Stimulated activated CD4-positive, alpha-beta T cell treated with anti-CD3 and anti-CD28 coated beads, Interleukin-15, amount 100 ng/mL, for 48 hours (primary cell): ENCODE measurements at places on chromosomes 6 and 20.
A peak's percentile ranks its signal among the peaks of the same experiment; 100 is the strongest.

- DNase-seq: peak; percentile 14
Measured at GRCh38 chr20:22333885-22334545, 250.4 kb downstream of the FOXA2 start.

- DNase-seq: peak; percentile 31
Measured at GRCh38 chr6:119350202-119350951, 816 bp upstream of the MAN1A1 start.

- no peak for DNase-seq
Measured at GRCh38 chr20:63854766-63855362, 6.4 kb upstream of the ABHD16B start.

- no peak for DNase-seq
Measured at GRCh38 chr6:105814745-105815536, 271.2 kb upstream of the PRDM1 start.

- DNase-seq: no peak
Measured at GRCh38 chr6:42864602-42865001, 14.8 kb upstream of the RPL7L1 start.

DNA sequence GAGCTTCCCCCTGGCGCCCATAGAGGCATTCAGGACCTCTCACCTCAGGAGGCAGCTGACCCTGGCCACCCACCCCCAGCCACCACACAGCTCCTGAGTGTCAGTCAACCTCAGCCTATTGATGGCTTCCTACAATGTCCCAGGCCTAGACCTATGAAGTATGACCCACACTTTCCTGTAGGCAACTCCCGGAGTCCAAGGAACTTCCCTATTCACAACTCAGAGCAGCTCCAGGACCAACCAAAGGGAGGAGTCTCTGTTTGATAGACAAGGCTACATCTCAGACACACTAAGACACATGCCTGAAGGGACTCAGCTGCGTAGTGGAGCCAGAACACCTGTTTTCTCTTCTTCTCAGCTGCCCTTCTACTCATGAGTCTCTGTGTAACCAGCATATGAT is 169.1 kb downstream of the MAFB start:
- DNase-seq: no peak

- DNase-seq: no peak
Measured at GRCh38 chr6:168607272-168608112, 166.5 kb downstream of the SMOC2 start.

DNA sequence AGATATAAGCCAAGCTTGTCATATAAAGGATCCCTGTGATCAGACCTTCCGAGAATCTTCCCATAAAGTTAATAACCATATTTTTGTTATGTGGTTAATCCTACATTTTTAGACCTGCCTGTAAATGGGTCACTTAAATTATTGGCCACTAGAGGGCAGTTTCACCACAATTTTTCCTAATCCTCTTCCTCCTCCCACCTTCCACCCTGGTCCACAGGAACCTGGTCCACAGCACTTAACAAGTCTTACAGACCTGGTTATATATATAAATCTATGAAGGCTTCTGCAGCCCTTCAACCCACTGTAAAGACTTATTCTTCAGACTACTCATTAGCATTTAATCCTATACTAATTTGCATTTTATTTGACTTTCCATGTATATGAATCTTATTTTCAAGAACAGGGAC is 28.3 kb downstream of the MRS2 start:
- DNase-seq: no peak

DNA sequence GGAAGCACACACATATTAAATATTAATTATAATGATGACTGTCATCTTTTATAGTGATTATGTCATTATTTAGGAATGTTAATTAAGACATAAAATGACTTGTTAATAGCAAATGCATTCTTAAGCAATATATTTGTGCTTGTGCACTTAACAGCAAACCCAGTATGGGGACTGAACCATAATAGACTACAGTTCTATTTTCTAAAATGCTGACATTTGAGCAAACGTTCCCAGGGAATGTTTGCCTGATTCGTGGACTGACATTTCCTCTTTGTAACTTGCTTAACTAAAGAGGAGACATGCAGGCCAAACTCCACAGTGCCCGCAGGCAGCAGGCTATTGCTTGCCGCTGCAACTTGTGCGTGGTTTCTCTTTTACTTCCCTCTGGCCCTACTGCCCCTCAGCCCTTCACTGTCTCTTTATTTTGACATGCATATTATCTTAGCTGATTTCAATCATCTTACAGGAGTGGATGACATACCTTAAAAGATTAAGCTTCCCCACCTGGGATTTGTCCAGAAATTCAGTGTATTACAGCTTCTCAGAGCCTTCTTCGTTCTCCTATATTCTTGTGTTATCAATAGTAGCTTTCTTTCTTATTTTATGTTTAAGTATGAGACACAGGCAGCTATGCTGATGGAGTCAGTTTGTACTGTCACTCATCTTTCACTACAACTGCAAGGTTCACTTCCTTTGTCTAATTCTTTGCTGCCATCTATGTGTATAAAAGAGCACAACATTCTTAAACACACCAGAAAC is 141.5 kb downstream of the GMDS start:
- DNase-seq: no peak

DNA sequence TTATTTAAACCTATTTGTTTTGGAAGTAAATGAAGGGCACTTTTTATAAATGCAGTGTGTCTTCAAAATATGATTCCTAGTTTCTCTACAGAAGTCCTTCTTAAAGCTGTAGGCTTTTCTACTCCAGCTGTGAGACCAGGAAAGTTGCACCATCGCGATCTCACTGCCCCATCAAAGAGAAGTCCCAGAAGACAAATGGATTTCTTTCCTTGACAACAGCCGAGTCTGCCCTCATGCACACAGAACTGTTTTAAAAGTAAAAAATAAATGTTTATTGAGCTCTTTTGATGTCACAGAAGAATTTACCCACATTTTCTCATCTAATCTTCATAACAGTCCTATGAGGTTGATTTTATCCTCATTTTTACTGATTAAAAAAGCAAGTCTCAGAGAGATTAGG is 324.4 kb upstream of the NT5E start:
- DNase-seq: no peak

DNA sequence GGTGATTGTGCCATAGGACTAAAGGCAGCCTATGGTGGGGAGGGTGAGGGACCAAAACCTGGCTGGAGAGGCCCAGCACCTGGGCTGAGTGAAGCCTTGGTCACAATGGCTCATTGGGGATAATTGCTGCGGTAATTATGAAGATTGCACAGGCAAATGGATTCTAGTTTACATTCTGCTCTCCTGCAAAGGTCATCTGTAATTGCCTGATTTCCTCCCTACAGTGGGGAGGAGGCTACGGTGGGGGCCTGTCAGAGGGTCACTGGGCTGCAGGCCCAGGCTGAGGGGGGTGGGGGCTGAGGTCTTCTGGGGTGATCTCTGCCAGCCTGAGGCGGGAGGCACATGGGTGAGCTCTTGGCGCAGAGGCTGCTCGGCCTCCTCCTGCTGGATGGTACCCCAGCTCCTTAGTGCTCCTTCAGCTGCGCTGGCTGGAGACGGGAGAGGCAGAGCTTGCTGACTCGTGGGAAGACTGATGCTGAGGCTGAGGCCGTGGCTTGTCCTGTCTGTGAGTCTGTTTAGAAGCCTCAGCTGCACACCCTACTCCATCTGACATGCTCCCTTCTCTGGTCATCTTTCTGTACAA is 30.3 kb downstream of the PACSIN1 start:
- no peak for DNase-seq

DNA sequence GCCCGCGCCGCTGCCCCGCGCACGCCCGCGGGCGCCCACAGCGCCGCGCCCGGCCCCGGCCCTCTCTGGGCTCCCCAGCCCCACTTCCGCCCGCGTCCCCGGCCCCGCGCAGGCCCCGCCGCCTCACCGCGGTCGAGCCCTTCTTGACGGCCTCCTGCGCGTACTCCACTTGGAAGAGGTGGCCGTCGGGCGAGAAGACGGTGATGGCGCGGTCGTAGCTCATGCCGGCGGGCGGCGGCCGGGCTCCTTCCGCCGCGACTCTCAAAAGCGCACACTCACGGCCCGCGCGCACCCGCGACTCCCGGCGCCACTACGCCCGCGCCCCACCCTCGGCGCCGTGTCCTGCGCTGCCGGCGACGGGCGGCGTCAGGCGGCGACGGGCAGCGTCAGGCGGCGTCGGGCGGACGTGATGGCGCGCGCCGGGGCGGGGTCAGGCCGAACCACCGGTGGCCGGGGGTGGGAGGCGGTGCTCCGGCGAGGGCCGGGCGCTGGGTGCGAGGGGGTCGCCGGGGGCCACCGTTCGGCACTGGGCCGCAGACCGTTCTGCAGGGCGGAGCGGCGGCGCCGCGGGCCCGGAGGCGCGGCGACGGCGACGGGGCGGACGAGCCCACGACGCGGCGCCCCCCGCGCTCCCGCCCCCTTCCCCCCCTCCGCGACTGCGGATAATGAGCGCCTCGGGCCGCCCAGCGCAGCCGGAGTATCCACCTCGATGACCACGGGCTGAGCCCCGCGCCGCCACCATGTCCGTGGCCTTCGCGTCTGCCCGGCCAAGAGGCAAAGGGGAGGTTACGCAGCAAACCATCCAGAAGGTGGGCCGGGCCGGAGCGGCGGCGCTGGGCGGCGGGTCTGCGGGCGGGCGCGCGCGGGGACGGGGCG is at the start of the genes PSMA7 and SS18L1:
PSMA7 (minus strand) TSS at position 314 of the 876 bp plus-strand sequence; CDS start at position 223, 91 bp downstream.
SS18L1 (plus strand) TSS at position 689 of the 876 bp plus-strand sequence; CDS start at position 741, 52 bp downstream.
- DNase-seq: peak; percentile 79

DNA sequence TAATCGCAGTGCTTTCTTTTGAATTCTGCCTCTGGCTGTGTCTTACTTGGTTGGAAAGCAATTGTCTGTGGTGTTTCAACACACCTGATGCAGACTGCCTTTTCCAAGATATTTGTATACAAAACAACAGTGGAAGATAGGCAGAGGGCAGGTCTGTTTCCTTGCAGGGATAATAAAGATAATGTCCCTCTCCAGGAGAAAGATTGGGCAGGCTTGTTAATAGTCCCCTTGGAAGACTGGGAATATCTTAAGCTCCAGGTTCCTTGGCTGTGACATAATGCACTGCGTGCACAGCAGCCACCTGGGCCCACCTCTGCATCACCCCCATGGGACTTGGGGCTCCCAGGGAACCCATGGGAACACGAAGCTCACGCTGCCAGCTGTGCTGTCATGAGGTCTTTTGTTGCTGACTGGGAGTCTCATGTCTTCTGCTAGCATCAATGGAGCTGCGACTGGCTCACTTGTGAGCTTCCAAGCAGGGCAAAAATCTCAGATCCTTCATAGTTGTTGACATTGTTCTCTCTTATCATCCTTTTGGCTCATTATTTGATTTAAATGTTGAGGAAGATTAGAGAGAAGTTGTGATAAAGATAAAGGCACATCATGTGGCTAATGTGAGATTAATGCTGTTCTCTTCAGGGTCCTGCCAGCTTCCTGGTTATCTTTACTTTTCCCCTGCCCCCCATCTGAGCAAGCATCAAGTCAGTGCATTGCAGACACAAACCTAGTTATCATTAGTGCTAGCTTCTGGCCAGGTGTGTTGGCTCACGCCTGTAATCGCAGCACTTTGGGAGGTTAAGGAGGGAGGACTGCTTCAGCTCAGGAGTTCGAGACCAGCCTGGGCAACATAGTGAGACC is 107.1 kb upstream of the ASF1A start:
- no peak for DNase-seq

DNA sequence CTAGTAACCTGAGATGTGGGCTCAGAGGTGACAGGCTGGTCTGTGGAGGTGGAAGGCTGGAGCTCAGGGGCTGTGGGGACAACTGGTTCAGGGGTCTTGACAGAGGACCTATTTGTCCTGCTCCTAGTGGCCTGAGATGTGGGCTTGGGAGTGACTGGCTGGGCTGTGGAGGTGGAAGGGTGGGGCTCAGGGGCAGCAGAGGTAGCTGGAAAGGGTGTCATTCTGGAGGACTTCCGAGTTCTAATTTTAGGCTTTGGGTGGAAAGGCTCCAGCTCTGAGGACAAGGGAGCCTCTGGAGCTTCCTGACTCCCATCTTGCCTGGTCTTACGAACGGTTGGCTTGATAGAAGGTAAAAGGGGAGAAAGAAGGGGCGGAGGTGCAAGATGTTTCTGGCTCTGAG is 11.5 kb downstream of the MDC1 start:
- no peak for DNase-seq

GRCh38 chr6:87922947-87923330 is 124.7 kb upstream of the SPACA1 start:
- DNase-seq: no peak

DNA sequence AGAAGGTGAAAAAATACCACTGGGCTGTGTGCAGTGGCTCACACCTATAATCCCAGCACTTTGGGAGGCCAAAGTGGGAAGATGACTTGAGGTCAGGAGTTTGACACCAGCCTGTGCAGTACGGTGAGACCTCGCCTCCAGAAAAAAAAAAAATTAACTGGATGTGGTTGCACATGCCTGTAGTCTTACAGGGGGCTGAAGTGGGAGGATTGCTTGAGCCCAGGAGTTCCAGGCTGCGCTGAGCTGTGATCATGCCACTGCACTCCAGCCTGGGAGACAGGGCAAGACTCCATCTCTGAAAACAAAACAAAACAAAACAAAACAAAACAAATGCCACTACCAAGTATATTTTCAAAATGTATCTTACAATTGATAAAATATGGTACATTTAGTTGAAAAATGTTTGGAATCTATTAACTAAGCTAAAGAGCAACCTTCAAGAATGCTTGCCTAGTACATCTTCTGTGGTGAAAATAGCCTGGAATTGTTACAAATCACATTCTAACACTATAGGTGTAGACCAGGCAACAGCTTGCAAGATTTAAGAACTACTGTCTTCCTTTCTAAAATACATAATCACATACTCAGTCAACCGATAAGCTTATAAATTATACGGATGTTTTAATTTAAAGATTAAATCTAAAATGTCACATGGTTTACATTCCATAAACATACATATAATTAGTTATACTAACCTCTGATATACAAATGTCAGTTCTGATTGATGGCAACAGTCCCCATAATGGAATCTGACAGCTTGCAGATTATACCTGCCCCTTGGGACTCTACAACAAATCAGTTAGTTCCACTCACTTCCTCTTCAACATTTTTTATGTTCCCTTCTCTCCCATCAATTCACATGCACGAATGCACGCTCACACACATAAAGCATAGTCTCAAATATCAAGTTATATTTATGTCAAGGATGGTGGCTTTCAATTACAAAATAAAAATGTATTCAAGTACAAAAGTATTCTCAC is 150.8 kb downstream of the ASCC3 start:
- no peak for DNase-seq

DNA sequence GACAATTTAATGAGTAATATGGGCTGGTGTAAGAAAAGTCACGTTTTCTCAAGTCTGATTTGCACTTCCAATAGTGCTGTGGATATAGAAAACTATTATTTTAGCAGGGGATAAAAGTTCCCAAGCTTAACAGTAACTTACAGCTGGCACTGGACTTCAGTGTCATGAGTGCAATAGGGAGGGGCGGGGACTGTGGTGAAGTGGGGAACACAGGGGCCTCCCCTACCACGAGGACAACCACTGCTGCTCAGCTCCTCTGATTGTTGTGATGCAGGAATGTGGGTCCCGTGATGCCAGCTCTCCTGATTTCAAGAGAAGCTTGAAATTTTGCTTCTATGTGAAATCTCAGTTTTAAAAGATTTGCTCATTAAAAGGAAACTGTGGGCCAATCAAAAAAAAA is 24.0 kb downstream of the SLC13A3 start:
- DNase-seq: no peak

GRCh38 chr6:13165502-13166172 is 162.7 kb downstream of the TBC1D7 start:
- no peak for DNase-seq
